ENCODE measurements at places on chromosomes 4 and X. TPM values are rescaled to one million over a fixed set of nuclear protein-coding genes. Genes with fewer than 3 reads are reported as not detected.

- no peak for DNase-seq
Measured at GRCh38 chr4:154822775-154823174, 41.7 kb downstream of the RBM46 start.

- no peak for DNase-seq
Measured at GRCh38 chrX:111504941-111505340, 6.5 kb upstream of the SERTM2 start.

GRCh38 chr4:139077567-139078355 lies 62.2 kb downstream of the NOCT start:
- no peak for DNase-seq

- DNase-seq = no peak
Measured at GRCh38 chr4:152364383-152364782, 171.5 kb downstream of the FBXW7 start.

DNA sequence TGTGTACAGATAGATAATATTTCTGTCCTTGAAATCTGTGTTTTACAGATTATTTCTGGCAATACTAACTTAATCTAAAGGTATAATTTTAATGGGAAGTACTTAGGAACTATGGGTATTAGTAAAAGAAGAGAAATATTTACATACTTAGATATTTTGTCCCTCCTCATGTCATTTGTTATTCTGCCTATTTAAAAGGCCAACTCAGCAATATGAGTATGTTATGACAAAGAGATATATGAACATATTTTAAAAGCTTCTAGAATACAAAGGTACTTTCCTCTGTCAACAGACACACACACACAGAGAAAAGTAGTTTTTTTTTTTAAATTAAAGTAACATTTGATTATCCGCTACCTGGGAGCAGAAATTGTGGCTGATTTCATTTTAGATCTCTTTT lies 7.9 kb downstream of the SLC7A11 start:
- DNase-seq = no peak

The SNCA gene
- polyA plus RNA-seq = 12.5 TPM

- DNase-seq = peak; percentile 93
Measured at GRCh38 chr4:82780752-82781231, 17.8 kb downstream of the SCD5 start.

The NPY5R gene
- polyA plus RNA-seq = not detected

Measured in lung (tissue), 17 donors.